ENCODE measurements at places on chromosomes 16 and 17.

DNA sequence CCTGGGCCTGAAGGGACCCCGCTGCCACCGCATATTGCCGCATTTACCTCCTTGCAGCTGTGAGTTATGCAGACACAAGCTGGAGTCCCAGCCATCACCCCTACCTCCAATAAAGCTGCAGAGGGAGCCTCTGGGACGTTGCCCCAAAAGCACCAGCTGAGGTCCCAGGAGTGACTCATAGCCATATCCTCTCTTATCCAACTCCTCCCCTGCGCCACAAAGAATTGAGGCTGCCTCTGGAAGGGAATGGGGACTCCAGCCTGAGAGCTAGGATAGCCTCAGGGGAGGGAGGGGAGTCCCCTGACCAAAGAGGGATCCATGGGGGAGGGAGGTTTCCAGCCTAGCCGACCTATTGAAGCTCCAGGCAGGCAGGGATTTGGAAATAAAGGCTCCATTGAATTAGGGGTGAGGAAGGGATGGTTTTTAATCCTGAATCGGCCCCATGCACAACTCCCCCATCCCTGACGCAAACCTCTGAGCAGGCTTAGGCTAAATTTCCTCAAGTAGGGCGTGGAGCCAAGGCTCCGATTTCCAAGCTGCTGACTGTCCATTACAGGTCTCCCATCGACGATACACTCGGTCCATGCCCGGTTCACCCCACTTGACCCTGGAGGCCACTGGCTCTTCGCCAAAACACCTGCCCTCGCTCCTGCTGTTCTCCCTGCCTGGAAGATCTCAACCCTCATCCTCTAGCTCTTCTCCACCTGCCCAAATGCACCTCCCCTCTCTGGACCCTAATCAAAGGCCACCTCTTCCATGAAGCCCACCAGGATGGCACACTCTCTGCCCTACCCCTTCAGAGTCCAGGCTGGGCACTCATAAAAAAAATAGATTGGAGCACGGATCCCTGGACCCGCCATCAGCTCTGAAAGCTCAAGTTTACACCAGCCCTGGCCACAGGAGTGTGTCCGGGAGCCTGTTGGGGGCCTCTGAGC lies 27.5 kb downstream of the PIMREG start:
- no peak for DNase-seq

- no peak for DNase-seq
These were observed 40.4 kb downstream of the PITPNC1 start for GRCh38 chr17:67417507-67417906.

DNA sequence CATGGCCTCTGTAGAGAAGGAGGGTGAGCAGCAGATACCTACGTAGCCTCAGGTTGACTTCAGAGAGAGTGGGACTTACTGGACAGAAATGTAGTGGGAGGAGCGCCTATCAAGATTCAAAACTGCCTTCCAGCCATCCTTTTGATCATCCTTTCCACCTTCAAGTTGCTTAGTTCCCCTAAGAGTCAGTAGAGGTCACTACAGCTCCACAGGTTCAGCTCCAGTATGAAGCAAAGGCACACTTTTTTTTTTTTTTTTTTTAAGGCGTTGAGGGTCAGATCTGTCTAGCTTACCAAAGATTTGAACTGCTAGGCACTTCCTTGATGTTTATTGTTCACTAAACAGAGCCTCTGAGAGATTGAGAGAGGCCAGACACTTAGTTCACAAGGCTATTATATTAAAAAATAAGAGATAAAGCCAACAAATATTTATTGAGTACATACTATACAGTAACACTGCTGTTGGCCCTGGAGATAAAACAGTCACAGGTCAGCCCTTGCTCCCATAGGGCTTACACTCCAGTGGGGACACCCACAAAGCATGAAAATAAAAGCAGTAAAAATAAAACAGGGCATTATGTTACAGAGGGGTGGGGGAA lies 3.1 kb downstream of the RNF227 start:
- no peak for DNase-seq

DNA sequence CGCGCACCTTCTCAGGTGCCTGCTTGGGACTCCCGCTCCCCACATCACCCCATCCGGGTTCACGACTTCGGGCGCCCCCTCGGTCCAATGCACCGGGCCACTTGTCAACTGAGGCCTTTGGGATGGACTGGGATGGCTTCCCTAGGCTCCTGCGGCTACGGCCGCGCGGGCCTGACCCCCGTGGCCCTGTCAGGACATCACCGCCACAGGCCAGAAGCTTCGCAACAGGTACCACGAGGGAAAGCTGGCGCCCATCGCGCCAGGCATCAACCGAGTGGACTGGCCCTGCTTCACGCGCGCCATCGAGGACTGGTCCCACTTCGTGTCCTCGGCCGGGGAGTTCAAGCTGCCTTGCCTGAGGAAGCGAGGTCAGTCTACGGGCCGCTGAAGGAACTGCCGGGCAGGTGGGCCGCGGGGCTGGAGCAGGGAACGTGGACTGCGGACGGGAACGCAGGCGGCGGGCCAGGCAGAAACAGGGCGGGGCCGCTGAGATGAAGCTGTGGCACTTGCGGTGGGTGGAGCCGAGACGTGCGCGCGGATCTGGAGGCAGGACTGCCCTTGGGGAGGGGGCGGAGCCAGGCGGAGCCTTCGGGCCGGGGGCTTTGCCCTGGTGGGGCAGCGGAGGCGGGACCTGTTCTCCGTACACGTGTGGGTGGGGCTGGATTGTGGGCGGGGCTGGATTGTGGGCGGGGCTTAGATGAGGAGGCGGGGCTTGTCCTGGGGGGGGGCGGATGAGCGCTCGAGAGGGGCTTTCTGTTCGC lies 13.7 kb upstream of the CNGB1 start:
- peak; percentile 79 for DNase-seq

GRCh38 chr17:80917716-80918560 lies 73.7 kb upstream of the CHMP6 start:
- no peak for DNase-seq

GRCh38 chr17:66185862-66186261 lies 6.1 kb downstream of the CEP112 start:
- no peak for DNase-seq

DNA sequence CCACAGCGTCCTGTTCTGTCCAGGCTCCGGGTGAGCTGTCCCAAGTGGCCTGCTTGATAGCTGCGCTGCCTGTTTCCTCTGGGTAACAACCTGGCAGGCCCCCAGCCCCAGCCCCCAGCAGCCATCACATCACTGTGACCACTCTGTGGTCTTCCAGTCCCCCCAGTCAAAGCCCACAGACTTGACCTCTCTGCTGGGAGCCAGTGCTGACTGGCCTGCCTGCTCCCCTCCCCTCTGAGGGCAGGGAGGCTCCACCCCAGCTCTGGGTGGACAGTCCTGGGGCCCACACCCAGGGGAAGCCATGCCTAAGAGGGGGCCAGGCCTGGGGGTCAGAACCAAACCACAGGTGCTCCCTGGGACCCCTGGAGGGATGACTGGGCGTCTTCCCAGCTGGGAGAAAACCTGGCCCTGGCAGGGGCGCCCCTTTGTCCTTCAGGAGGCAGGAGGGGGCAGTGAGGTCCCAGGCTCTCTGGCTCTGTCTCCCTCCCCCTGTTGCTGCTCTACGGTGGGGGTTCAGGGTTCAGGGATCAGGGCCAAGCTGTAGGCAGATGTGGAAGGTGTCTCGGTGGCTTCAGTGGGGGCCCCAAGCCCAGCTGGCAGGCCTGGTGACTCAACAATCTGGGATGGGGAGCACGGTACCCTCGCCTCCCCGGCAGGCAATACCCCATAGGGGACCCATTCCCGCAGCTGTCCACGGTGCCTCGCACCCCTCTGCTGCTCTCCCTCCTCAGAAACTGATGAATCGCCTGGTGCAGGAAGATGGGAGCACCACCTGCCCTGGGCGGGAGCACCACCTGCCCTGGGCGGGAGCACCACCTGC lies 1.8 kb upstream of the SLC16A3 start:
- no peak for DNase-seq

DNA sequence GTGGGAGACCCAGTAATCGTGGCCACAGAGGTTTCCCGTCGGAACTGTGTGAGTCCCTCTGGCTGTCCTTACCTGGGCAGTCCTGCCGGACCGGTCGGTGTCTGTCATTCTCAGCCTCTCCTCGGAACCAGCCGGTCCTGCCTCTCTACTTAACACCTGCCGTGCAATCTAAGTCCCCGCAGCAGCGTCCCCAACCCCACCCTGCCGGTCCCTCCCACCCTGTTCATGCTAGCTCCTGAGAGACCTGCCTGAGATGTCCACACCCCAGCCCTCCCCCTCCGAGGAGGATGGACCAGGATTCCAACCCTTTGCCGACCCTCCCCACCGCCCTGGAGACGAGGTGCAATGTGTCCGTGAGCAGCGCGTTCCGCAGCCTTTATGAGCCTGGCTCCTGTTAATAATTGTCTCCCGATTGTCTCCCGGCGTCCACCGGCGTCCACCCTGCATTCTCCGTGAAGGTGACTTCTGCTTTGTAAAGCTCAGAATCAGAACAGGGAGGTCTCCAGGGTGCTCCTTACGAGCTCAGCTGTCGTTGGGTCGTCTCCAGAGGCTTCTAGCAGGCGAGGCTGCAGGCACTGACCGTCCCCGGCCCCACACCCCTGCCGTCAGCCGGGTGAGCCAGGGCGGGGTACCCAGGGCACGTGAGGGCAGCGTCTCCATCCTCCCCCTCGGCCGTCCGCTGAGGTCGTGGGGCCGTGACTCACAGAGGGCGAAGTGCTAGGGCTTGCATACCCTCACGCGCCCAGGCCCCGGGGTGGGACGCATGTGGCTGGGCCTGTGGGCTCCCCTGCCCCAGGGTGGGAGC lies 10.1 kb downstream of the METRNL start:
- DNase-seq = no peak

- no peak for DNase-seq
These were observed 16.8 kb downstream of the HIC1 start for GRCh38 chr17:2071455-2072281.

DNA sequence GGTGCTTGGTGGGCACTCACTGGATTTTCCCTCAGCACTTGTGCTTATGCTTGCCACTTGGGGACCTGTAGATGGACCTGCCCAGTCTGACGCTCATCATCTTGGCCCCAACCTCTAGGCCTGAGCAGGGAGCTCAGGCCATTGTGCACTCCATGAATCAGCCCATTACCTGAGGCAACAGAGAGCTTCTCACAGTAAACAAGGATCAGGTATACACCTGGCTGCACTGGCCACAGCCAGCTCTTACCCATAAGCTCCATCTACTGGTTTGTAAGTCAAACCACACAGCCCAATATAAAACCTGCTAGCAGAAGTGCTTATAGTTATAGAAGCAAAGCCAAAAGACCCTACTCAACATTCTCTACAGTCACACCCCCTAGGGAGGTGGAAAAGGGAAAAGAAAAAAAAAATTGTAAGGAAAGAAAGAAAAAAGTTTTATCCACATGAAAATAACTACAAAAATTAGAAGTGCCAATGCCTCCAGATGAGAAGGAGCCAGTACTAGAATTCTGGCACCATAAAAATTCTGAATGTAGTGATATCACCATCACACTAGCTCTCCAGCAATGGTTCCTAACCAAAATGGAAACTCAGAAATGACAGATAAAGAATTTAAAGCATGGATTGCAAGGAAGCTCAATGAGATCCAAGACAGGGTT lies 87.8 kb upstream of the CDH5 start:
- no peak for DNase-seq

GRCh38 chr17:19553036-19553435 lies 19.4 kb downstream of the SLC47A1 start:
- DNase-seq = no peak

DNA sequence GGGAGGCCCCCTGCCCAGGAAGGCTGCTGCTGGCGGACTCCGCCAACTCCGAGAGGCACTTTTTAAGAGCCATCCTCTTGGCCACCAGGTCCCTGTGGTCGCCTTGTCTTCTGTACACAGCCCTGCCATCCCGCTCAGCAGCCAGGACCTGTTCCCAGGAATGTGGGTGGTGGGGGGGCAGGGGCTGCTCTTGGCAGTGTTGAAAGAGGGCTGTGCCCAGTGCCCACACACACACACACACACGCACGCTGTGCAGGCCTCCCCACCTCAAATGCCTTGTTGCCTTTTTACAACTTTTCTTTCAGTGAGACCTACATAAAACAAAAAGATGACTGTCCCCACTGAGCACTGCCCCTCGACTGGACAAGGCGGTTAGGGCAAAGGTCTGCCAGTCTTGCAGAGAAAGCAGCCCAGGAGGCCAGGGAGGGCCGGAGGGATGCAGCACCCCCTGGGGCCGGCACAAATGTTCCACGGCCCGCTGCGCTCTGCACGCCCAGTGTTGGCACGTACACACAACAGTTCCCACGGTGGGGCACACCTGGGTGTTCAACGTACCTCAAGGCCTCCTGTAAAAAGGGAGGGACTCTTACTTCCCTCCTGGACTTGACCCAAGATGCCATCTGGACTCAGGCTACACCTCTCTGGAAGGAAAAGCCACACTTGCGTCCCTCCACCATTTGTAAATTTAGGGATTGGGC lies 18.5 kb upstream of the PITPNA start:
- DNase-seq = no peak

DNA sequence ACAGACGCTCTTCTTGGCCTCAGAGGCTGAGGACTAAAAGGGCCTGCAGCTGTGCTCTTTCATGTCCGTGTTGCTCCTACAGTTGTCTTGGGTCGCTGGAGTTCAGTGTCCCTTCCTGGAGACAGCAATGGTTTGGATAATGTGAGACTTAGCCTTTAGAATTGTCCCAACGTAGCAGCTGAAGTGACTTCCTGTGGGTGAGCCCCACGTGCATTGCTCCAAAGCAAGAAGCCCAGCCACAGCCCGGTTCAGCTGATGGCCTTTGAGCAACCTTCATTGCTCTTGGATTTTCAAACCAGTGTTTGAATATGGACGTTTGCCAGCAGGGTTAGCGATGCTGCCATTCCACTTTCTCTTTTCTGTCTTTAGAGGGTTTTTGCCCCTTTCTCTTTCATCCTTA lies 19.7 kb downstream of the TMEM11 start:
- DNase-seq = no peak

GRCh38 chr16:17278988-17279387 lies 191.8 kb downstream of the XYLT1 start:
- no peak for DNase-seq

DNA sequence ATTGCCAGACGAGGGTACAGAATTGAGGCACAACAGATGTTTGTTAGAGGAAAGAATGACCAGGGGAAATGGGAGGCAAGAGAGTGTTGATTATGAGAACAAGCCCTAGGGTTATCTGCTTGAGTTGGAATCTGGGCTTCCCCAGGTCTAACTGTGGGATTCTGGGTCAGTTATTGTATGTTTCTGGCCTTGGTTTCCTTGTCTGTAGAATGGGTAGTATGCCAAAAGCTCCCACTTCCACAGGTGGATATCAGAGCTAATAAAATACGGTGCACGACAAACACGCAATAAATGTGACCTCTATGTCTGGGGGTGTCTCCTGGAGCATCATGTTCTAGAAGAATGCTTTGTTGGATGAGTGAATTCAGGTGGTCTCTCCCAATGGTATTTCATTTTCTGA lies 517 bp downstream of the TMC5 start:
- no peak for DNase-seq
